ENCODE measurements at places on chromosomes 3 and 15.

GRCh38 chr15:52350423-52350822 is 54.8 kb upstream of the MYO5C start:
- DNase-seq: no peak

- DNase-seq: no peak
Measured at GRCh38 chr3:188279502-188280335, 125.8 kb downstream of the LPP start.

DNA sequence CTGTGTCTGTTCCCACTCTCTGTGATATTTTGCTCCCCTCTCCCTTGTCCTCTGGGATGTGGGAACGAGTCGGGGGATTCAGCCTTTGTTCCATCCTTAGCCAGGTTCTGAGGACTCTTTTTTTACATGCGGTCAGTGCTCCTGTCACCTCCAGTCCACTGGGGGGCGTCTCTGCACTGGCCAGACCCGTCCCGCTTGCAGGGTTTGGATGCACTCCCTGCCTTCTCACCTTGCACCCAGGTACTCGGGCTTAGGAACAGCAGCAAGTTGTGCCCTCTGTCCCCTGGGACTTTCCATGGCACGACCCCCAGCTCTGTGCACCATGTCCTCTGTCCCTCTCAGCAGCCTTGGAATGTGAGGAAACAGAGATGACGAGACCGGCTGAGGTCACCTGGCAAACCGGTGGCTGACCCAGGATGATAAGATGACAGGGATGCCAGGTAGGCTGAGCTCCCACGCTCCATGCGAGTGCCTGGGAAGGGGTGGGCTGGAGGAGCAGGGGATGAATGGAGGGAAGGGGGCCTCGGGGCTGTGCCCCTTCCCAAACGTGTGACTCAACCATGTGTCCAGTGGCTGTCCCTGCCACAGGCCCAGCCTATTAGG is 27.3 kb upstream of the FGD5 start:
- no peak for DNase-seq

DNA sequence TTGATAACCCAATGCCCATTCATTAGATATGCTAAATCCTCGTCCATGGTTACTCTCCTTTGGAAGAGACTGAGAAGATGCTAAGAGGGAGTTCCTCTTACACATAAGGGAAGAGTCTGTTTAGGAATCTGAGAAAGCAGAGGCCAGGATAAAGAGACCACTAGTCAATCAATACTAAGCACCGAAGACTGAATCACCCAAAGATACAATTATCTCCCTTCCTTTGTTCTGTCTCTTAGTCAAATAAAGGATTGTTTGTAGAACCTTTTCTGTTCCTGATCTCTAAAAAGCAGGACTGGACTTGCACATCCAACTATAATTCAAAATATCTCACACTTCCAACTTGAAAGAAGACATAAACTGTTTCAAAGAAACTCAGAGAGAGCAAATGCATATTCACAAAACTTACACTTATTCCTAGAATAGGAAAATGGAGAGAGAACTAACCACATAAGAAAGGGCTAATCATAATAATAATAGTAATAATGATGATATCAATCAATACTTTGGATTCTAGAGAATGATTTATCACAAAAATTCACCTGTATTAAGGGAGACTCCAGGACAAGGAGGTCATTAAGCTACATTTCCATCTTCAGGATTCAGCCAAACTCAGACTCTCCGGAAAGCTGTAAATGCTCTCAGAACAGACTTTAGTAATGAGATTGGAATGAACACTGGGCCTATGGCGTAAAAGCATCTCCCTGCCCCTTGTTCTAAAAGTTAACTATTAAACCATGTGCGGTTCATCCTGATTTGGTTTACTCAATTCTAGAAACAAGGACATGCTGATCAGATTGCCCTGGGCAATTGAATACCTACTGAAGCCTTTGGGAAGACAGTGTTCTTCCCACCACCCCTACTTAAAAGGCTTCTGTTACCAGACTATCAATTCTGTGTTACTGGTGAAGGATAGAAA is 401.5 kb downstream of the ZBTB20 start:
- DNase-seq: no peak

DNA sequence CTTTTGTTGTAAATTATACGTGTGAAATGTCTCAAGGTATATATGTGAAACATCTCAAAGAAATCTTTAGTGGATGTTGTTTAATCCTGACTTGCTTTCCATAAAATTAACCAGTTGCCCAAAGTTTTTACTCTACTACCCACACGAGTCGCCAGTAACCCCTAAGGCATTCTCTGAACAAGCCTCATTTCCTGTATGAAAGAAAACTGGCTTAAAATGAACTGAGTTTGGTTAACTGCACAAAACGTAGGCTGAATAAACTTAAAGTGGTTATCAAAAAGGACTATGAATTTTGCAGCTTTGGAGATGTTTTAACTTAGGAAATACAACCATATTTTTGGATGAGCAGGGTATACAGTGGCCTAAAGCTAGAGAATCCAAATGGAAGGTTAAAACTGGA is 2.7 kb upstream of the APPL1 start:
- DNase-seq: no peak

DNA sequence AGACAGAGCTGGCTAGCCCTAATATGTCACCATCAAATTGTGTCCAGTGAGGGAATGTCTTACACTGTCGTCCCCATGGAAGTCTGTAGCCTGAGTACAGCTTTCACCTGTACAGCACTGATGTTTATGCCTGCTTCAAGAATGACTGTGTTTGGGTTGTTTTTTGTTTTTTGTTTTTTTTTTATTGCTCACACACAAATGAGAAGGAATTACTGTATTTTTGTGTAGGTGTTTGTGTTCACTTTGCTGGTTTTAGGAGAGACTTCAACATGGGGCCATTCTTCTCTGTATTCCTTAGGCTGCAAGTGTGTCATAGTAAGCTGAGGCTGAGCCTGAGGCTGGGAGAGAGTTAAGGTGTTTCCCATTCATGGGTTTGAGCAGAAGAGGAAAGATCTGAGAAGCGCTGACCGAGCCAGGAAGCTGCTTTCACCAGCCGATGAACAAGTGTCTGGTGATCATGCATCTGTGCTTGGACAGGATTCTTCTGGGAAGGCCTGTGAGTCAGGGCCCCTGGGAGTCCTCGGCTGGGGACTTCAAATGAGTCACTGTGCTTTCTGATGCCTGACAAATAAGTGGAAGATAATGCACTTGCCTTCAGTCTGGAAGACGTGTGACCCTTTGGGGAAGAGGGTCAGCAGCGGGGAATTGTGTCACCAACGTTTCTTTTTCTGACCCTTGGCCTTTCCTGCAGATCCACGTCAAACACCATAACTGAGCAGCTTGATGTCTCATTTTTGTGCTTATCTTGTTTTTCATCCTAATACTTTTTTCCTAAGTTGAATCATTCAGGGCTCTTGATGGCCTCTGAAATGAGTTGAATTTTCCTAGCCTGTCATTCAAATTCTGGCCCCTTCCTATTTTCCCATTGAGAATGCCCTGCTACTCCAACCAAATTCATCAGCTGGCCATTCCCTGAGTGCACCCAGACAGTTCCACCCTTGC is 36.7 kb upstream of the ZBTB38 start:
- no peak for DNase-seq

DNA sequence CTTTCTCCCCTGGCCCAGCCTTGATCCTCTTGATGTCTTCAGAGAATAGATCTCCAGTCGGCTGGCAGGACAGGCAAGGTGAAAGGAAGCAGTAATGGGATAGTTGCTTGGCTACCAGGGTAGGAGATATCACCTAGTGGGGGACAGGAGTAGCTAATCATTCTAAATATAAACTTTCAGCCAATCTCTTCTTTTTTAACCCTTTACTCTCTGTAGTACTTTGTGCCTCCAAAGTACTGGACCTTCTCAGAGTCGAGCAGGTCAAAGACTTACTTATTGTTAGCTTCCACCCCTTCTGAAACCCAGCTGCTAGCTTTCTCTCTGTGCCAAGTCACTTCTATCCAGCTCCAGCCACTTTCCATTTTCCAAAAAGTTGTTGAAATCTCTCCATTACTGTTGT is 43.4 kb upstream of the FILIP1L start:
- no peak for DNase-seq

DNA sequence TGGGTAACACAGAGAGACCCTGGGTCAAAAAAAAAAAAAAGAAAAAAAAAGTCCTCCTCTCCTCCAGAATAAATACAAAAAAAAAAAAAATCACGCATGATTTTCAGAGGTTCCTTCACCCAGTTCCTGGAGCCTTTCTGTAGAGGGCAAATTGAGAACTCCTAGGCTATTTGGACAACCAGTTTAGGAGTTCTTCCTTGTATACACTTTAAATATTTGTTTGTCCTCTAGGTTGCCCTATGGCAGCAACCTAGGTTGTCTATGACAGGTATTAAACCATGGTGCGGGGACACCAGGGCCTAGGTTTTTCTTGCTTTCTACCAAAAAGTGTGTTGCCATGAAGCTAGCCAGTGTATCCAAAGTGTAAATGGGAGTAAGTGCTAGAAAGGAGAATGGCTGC is 3.8 kb upstream of the ZFYVE19 start:
- no peak for DNase-seq

DNA sequence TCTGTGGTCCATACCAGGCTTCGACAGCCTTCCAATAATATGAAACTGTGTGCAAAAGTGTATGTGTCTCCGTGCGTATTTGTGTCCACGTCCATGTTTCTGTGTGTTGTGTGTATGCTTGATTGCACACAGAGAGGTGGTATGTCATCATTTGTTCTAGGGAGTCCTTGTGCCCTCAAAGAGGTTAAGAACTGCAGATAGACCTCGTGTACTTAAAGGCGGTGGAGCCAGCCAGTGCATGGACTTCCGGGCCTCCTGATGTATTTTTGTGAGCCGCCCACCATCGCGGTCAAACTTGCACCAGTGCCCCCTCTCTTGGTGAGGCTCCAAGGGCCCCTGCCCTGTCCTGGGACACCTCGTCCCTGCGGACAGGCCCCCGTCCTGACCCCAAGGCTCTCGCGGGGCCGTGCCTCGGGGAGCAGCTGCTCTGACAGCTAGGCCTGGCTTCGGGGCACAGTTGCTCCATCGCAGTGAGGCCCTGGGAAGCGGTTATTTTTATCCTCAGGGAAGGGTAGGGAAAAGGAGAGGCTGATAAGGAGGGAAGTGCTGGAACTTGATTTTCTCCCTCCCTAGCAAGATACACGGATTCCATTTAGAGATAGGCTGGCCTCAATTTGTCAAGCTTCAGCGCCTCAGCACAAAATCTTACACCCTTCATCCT is 1.2 kb upstream of the RYK start:
- DNase-seq: no peak

- DNase-seq: no peak
Measured at GRCh38 chr3:161508852-161509477, 12.4 kb downstream of the OTOL1 start.

Data from stimulated activated CD8-positive, alpha-beta memory T cell treated with anti-CD3 and anti-CD28 coated beads, Interleukin-4, amount 100 ng/mL, for 24 hours (primary cell).